Pons (tissue), 1 donor: ENCODE measurements at places on chromosomes 5 and 9.

DNA sequence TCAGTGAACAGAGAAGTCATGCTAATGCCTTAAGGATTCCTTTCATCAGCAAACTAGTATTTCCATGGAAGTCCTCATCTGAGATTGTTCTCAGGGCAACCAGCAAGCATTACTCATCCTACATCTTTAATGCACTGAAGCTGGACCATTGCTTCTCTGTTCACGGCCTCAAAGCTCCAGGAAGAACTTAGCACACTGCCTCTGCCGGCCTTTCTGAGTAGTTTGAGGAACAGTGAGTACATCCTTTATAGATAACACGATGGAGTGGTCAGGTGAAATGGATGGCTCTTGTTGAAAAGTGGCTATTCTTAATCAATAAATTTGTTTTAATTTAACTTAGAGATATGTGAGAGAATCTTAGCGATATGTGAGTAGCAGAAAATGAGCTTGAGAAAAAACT, 35.8 kb downstream of the MEGF10 start:
- no peak for DNase-seq

DNA sequence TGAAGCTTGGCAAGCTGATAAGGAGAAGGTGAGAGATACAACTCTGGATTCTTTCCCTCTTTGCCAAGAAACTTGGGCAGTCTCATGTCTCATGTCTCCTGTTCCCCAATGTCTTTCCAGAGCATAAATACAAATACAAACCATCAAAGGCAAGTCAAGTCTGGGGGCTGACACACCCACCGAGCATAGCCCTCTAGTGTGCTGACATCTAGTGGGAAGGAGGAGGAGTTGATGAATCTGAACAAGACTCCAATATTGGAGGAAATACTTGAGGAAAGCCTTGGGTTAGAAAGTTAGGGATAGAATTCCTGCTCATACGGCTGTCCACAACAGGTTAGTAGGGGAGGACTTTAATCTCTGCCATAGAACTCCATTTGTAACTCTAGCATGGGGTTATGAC, 8.6 kb downstream of the MLANA start:
- DNase-seq, result no peak

DNA sequence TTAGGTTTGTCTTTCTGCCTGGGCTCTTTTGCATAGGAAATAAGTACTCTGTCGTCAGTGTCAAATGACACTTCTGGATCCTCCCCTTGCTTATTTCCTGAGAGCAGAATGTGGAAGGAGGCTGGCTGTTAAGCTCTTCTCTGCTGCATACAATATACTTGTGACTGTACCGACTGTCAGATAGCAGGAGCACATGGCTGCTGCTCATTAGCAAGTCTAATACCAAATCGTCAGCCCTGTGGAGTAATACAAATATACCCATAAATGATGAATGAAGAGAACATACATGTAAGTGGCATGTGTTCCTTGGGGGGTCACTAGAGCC, at the start of gene GPR151:
Gene GPR151, minus strand, starts transcription at position 40 of the 325 bp plus-strand sequence. CDS start 77 bp downstream, outside the sequence.
- DNase-seq, result peak; percentile 17

DNA sequence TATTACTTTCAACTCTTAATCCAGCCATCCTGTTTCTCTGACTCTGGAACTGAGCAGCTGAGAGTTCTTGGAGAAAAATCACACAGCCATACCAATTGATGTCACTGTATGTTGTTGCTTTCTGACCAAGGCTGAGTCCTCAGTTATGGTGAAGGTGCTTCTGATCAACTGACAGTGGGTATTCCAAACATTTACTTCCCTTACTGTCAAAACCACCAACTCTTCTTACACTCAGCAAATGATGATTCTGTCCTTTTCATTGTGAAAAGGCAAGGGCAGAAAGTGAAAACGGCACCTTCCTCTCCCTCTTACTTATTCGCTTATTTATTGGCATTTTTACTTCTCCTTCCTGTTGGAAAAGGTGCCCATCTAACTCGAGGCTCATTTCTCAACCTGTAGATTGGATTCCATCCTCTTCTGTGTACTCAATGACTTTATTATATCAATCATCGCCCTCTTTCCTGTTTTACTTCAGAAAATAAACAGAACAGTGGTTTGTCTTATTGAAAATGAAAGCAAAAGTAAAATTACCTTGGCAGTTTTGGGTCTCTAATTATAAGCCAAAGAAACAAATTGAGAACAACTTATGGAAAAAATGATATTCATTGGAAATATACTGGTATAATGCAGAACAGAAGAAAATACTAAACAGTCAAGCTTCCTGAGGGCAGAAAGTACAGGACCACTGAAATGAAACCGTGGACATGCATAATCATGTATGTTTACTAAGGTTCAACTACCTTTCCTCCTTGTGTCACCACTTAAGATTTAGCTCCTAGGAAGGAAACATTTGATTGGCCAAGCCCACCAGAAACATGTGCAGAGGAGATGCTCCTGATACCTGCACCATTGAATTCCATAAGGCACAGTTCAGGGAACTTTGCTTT, 104.5 kb upstream of the CHD1 start:
- DNase-seq, result peak; percentile 38

DNA sequence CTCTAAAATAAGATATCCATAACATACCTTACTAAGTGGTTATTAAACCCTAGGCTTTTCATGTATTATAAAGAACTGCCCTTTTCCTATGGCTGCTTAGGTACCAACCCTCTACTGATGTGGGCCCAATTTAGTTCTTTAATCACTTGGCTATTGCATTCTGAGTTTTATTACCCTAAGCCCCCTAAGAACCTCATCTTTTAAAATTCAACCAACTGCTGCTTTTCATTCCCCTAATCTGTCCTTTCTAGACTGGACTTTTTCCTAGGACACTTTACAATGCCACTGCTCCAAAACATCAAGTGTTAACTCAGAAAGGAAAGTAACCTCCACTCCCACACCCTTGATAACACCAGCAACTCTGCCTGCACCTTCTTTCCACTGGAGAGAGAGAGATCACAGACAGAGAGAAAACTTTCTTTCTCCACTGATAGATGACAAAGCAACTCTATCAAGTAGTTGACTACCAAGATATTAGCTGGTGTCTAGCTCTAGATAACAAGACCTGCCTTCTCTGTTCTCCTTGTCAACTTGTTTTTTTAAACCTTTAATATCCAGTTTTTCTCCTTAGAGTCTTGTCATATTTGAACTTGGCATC, 27.3 kb downstream of the ELL2 start:
- DNase-seq, result no peak

DNA sequence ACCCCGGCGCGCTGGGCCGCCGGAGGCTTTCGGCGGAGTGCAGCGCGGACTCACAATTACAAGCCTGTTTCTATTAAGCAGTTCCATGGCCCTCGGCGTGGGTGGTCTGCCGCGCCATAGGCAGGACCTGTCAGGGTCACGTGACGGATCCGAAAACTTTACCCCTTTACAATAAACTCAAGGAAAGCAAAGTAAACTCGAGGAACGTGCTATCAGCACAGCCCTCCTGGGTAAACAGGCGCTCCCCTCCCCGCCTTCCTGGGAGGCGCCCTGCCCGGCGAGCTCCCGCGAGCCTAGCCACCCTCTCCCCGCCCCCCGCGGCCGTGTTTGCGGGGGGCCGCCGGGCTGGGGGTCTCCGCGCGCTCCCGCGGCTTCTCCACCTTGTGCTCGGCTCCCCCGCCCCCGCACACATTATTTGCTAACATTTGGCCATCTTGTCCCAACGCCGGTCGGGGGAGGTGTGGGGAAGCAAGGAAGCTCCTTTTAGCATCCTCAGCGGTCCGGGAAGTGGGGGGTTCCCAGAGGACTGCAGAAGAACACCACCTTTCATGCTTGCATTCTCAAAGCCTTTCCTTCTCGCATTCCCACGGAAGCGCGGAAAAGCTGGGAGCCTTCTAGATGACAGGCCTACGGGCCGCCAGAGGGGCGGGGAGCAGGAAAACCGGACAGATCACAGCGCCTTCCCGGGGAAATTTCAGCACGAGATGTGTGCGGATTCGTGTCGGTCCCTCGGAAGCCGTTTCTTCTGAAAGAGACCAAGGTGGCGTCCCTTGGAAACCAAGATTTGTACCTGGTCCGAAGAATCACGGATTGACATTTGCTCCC, at the start of gene PTCH1:
Gene PTCH1, minus strand, starts transcription at position 238 of the 825 bp plus-strand sequence.
- DNase-seq, result no peak

GRCh38 chr5:34866989-34867471, 28.1 kb downstream of the TTC23L start:
- peak; percentile 29 for DNase-seq

DNA sequence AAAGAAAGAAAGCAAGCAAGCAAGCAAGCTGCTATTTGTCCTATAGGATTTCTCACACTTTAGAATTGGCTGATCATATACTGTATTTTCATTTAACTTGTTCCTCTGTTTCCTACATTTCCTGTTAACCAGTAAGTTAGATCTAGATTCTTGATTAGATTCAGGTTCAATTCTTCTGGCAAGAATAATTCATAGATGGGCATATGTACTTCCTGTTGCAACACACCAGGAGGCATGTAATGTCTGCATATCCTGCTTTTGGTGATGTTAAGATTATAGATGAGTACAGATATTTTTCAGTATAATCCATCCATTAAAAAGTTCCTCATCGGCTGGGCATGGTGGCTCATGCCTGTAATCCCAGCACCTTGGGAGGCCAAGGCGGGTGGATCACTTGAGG, 10.8 kb upstream of the KIF27 start:
- no peak for DNase-seq

- DNase-seq, result no peak
These were observed 21.0 kb downstream of the NR2F1 start for GRCh38 chr5:93603793-93604643.

GRCh38 chr5:93078082-93079038, 502.7 kb downstream of the NR2F1-AS1 start:
- peak; percentile 85 for DNase-seq

DNA sequence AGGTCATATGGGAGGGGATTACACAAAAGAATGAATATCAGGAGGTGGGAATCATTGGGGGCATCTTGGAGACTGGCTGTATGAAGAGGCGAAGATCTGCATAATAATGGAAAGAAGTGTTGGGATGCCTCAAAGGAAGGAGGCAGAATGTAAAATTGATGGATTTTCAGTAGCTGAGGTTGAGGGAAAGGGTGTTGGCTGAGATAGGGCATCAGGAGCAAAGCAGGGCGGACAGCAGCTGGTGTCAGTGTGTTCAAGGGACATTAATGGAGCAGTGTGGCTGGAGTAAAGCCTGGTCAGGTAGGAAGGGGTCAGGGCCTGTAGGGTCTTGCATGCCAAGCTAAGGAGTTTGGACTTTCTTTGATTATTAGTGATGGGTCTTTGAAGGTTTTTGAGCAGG, 65.2 kb upstream of the TNFAIP8 start:
- DNase-seq, result no peak

- DNase-seq, result no peak
These were observed 22.1 kb upstream of the GRPEL2 start for GRCh38 chr5:149323210-149323609.

- no peak for DNase-seq
These were observed 188.7 kb upstream of the S1PR3 start for GRCh38 chr9:88802533-88802932.

- no peak for DNase-seq
These were observed 29.5 kb downstream of the CDH9 start for GRCh38 chr5:27008604-27009539.

DNA sequence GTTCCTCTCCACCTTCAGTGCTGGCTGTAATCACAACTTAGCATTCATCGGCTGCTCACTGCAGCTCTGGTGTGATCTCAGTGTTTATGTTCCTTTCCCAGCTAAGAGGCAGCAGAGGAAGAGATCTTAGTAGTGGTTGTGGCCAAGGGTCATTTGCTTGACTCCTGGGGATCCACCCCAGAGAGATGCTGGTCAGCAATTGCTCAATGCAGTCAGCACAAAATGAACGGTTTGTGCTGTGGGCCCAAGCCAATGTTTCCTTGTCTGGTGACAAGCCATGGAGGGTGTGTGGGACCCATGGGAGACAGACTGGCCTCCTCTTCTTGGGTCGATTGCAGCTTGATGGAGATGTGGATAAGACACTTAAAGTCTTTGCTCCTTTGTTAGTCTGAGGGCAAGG, 16.1 kb upstream of the FRMD3 start:
- DNase-seq, result no peak

DNA sequence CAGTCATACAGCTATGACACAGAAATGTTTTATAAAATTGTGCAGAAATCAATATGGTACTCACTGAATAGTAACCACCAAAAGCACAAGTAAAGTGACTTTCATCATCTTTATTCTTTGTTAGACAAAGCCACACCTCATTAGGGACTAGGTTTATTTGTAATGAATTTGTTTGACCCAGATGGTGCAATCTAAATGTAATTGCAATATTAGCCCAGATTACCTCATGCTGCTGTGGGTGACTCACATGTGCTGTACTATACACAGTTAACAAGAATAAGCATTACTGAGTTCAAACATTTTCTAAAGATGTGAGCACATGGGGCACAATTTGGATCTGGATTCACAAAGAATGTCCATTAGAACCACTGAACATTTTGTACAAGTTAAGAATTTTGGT, 759.3 kb upstream of the TYRP1 start:
- DNase-seq, result no peak

DNA sequence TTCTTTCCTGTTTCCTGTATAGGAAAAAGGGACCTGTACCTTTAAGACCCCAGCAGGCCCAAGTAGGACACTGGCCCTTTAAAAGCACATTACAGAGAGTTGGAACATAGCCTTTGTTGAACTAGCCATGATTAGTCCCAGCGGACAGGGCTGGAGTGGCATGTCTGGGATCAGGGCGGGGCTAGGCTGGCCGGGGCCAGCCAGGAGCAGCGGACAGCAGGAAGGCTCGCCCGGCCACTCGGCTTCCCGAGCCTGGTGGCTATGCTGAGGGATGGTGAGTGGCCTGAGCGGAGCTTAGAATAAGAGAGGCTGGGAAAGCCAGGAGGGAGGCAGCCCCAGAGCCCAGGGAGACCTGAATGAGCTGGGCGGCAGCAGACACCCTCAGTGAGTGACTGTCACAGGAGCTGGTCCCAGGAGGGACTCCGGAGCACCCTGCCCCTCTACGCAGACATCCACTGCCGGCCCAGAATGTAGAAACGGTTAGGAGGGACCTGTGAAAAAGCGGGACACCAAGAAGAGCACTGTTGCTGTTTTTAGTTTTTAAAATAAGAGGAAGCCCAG, 92.1 kb downstream of the DAB2IP start:
- DNase-seq, result peak; percentile 89

GRCh38 chr5:74865256-74865803, 857 bp downstream of the FAM169A start:
- DNase-seq, result peak; percentile 42
